DMS 273 treated with DMSO at 0.1 percent for 48 hours (cell line): ENCODE measurements at places on chromosomes 2 and 18.

GRCh38 chr2:68770271-68771111 is 35.9 kb downstream of the ARHGAP25 start:
- no peak for DNase-seq

- DNase-seq: no peak
These were observed 31.8 kb upstream of the SULT1C4 start for GRCh38 chr2:108345951-108346350.

GRCh38 chr18:56221195-56222065 is 417.0 kb downstream of the TXNL1 start:
- DNase-seq: peak; percentile 50

GRCh38 chr2:85433511-85434089 is 15.1 kb downstream of the SH2D6 start:
- DNase-seq: peak; percentile 94

DNA sequence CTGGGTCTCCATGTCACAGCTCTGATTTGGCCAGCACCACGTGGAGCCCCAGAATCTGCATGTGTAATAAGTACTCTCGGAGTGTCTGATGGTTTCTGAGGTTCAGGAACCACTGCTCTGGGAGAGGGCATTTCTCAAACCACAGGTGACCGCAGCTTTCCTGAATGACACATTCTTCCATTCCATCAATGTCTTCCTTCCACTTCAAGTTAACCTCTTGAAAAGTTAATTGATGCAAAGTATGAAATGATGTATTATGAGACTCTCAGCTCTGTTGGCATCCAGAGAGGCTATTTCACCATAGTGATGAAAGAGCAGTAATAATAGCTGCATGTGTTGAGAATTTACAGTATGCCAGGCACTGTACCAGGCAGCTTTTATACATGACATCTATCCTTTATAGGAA is 61.3 kb upstream of the CRIM1 start:
- DNase-seq: no peak

- no peak for DNase-seq
These were observed 213.9 kb upstream of the MAP2 start for GRCh38 chr2:209209943-209210342.
